Activated T-helper 17 cell treated with anti-CD3 and anti-CD28 coated beads, Interleukin-2, amount 50 U/mL, for 72 hours (primary cell): ENCODE measurements at places on chromosomes 2 and 18. TPM values are rescaled to one million over a fixed set of nuclear protein-coding genes. Genes with fewer than 3 reads are reported as not detected.

DNA sequence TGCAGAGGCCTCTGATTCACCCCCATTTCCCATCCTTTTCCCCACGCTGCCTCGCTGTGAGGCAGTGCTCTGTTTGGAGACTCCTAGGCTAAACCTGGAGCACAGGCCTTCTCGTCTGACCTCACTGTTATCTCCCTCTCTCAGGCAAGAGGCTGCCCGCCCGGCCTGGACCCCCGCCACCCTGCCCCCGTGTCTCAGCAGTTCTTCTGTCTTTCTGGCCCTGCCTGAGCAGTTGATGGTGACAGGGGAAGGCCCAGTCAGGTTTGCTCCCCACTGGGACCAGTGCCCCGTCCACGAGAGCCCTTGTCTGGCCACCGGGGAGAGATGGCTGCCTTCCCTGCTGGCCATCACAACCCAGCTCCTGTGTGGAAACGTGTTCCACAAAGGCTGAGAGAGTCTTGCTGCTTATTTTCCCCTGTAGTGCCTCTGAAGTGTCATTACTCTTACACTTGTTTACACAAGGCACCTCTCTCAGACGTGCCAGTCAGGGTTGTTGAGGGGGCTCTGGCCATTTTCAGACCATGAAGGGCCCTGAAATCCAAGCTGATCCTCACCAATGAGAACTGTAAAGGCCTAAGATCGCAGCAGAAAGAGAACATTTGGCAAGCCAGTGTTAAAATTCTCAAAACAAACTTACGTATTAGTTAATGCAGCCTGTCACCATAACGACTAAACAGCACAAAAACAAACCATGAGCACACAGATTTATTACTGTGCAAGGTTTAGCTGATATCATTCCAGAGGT is 210.9 kb downstream of the NDUFA10 start:
- no peak for ATAC-seq

GRCh38 chr2:86087936-86088850 is 17.5 kb downstream of the POLR1A start:
- no peak for ATAC-seq

DNA sequence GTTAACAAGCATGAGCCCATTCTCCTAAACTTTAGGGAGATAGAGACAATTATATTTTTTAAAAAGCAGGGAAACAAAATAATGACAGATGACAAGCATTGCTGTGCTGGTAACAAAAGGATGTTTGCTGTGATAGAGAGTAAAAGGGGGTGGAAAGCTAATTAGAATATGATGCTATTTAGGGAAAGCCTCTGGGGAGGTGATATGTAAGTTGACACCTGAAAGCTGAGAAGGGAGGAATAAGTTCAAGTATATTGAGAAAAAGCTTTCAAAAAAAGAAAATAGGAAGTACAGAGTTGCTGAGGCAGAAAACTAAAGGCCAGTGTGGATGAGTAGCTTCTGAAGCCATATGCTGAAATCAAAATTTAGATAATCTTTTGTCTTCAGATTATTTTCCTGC is 565.2 kb upstream of the NRXN1 start:
- ATAC-seq, result no peak

GRCh38 chr2:72165792-72166191 is 18.1 kb upstream of the CYP26B1 start:
- no peak for ATAC-seq

Gene YES1
- total RNA-seq, result 22.0 TPM

Gene CREG2
- not detected for total RNA-seq

GRCh38 chr18:58302811-58303210 is 258.8 kb downstream of the NEDD4L start:
- peak; percentile 49 for ATAC-seq

GRCh38 chr2:127485051-127485693 is 41.1 kb downstream of the IWS1 start:
- no peak for ATAC-seq

Gene IER3IP1
- total RNA-seq, result 7.5 TPM

GRCh38 chr18:50949185-50949584 is 18.7 kb upstream of the ELAC1 start:
- ATAC-seq, result no peak

Gene KCNG2
- not detected for total RNA-seq

Gene TEX44
- not detected for total RNA-seq

DNA sequence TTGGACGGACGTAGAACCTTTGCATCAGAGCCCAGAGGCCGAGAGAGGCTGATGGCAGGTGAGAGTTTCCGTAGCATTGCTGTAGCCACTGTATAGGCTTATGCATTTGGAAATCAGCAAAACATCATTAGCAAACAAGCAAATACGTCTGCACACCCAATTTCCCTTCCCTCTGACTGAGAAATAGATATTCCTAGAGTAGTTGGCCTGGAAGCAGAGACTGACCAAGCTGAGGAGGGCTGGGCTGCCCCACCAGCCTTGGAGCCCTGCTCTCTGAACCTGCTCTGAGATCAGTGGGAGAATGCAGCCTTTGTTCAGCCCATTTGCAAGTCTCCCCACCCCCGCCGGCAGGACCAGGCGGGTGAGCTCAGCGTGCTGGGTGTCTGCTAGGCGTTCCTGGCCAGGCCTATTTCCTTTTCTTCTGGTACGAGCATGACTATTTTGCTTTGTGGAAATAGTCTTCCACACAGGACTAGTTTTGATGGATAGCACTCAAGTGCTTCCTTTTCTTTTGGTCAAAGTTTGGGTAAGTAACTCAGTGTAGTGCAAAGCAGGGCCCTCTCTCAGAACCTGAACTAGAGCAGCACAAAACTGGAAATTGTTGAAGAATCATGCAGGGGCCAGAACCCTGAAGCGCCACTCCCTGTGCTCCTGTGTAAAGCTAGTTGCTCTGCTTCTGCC is 21.9 kb upstream of the RNF149 start:
- ATAC-seq, result peak; percentile 62
